NCI-H2171 treated with DMSO at 0.1 percent for 48 hours (cell line): ENCODE measurements at places on chromosomes 6 and 20.

- DNase-seq: peak; percentile 49
Measured at GRCh38 chr6:84136364-84137050, 90.9 kb downstream of the CEP162 start.

DNA sequence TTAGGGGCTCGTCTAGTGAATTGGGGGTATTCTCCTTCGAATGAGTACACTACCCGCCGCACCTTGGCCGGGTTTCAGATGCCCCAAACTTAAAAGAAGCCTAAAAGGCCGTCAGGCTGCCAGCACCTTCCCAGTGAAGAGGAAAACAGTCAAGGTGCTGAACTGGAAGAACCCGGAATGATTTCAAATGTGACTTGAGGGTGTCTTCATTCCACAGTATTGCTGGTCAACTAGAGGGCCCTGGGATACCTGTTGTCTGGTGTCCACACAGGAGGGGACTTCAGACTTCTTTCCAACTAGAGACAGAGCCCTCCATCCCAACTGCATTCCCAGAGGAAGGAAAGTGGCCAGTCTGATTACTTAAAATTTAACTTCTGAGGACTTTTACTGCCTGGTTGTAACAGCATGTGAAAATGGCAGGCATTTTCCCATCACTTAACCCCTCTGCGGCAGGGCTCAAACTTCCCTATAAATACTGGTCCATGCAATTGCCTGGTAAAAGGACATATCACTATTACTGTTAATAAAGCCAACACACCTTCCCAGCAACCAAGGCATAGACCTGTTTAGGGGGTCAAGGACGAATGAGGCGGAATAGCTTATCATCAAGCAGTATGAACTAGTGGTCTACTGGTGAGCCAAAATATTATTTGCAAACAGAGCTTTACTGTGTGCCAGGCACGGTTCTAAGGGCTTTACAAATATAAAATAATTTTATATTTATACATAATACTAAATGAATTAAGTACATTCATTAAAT, 651 bp upstream of the SAMHD1 start:
- DNase-seq: no peak

DNA sequence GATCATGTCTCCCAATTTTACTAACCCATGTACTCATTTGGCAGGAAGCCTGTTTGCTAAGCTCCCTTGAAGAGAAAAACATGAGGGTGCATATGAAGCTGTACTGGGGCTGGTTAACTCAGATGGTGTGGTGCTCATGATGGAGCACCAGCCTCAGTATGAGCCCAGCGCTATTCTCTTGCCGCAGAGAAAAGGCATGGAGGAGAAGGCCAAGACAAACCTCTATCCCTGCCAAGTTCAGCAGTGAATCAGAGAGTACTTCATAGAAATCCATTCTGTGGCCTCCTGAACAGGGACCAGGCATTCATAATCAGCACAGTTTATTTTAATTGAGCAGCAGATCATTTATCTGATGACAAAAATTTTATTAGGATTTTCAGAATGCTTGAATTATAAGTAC, 398.1 kb downstream of the LMBRD1 start:
- DNase-seq: no peak

DNA sequence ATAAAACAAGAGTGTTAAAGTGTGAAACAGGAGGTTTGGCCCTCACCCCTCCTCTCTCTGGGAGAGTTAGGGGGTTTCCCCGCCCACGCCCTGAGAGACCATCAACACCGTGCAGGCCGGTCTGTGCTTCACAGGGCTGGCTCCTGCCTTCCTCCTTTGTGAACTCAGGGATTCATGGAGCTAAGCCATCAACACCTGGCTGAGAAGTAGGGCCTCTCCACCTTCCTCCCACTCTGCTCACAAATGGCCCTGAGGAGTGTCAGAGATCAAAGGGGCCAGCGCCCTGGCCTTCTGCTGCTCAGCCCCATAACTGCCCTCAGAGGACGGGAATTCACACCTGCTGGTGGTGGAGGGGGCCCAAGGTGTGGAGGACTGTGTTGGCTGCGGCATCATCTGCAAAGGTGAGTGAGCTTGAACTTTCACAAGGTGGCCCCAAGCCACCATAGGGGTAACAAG, 88.6 kb downstream of the PSMB1 start:
- DNase-seq: no peak

GRCh38 chr6:45001663-45002062, 326.5 kb upstream of the RUNX2 start:
- DNase-seq: no peak

DNA sequence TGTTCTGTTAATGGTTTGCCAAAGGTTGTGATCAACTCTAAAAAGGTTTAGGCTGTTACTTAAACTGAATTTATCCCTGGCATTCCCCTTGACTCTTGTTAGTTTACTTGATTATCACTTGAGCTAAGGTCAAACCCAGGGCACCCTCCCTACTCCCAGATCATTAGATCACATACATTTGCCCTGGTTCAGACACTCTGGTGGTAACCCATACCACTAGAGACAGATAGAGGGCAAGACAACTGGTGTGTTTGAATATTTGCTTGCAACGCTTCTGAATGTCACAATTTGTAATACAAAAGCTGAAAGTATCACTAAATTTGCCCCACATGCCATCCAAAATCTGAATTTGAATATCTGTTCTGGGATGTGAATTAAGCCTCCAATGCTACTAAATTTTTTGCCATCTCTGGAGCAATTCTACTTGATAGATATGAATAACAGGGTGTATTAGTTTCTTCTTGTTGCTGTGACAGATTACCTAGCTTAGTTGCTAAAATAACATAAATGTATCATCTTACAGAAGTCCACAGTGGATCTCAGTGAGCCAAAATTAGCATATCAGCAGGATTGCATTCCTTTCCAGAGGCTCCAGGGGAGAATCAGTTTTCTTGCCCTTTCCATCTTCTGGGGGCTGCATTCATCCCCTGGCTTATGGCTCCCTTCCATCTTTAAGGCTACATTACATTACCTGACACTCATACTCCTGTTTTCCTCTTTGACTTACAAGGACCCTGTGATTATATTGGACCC, 45.4 kb downstream of the FIG4 start:
- DNase-seq: no peak

DNA sequence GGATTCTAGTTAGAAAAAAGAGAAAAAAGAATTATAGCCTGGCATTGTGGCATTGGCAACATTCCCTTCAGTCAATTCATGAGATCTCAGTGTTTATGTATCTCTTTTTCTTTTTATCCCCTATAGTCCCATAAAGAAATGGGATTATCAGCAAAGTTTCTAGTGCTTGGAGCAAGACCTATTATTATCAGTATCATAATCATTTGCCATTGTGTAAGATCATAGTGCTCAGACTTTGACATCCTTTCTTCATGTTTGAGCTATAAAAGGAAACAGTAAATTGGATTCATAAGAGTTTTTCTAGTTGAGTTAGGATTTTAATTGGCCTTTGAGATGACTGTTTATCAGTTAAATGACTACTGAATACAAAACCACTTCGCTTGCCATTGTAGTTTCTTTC, 295.6 kb downstream of the GRIK2 start:
- no peak for DNase-seq

GRCh38 chr6:6998194-6998569, 109.6 kb upstream of the RREB1 start:
- no peak for DNase-seq
